ENCODE measurements at places on chromosomes 11 and 22. TPM values are rescaled to one million over a fixed set of nuclear protein-coding genes. Genes with fewer than 3 reads are reported as not detected.

Gene C11orf54
- 50.0 TPM for total RNA-seq

GRCh38 chr11:6411594-6412031 lies 7.3 kb downstream of the APBB1 start:
- DNase-seq = no peak

Gene C22orf42
- total RNA-seq = 13.9 TPM

GRCh38 chr22:44894321-44894720 lies 115.5 kb downstream of the PHF21B start:
- no peak for DNase-seq

GRCh38 chr11:34067383-34068065 lies 16.0 kb downstream of the CAPRIN1 start:
- DNase-seq = no peak

GRCh38 chr22:36585841-36586240 lies 56.9 kb upstream of the EIF3D start:
- DNase-seq = no peak

- no peak for DNase-seq
Measured at GRCh38 chr22:43643387-43643786, 168.7 kb downstream of the EFCAB6 start.

Gene FZD4
- total RNA-seq = 9.3 TPM

- no peak for DNase-seq
Measured at GRCh38 chr11:57424792-57425564, 1.9 kb downstream of the SLC43A3 start.

GRCh38 chr22:36815558-36816338 lies 1.1 kb downstream of the PVALB start:
- DNase-seq = no peak

DNA sequence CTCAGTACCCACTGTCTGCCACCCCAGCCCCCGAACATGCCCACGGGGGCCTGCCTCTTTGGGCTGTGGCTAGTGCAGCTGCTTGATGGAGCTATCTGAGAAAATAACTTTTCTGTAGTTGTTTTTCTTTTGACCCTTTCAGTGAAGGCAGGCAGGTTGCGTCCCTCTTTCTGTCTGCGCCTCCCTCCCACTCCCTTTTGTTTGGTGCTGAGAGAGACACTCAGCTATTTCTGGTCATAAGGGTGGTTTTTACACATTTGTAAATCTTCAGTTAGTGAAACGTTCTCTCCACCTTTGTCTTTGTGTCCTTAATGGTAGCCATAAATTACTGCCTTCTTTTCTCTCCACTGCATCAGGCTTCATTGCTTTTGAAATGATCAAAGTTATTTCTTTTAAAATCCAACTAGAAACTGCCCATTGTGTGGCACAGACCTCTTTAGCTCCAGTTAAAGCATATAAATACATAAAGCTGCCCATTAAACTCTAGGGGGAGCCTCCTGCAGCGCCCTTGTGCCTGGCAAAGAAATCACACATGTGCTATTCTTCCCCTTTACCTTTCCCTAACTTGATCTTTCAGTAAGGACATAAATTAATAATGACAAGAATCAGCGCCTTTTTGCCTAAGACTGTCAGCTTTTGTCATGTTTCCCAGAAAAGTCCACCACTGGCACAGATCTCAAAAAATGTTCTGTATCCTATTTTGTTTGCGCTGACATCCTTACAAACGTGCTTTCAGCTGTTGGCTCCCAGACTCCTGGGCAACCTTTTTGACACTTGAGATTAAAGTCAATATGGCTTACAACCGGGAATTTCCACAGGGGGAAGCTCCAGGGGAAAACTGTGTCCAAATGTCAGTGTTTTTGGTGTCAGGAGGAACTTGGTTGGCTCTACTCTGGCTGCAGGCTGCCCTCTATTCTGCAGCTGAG lies 1.7 kb upstream of the SCUBE2 start:
- no peak for DNase-seq

DNA sequence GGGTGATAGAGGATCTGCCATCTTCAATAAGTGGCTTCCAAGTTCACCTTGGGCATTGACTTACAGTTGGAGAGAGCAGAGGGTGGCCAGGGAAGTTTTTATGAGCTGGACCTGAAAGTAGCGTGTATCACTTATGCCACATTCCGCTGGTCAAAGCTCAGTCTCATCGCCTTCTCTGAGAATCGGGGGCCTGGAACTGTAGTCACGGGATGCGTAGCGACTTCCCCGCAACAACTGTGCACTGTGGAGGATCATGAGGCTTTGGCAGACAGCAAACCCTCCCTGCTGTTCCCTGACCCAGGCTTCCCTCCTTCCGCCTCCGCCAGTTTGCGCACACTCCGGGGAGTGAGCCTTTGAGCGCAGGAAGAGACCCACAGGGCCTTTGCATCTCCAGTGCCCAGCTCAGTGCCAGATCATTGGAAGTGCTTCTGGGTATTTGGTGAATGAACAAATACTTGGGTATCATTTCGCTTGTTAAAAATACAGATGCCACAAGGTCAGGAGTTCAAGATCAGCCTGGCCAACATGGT lies 95.5 kb downstream of the CEP164 start:
- DNase-seq = no peak

All from progenitor cell of endocrine pancreas (in vitro differentiated cells).